Cortex of kidney (tissue), 1 donor: ENCODE measurements at places on chromosomes 7 and 10.

- DNase-seq: no peak
These were observed 108.1 kb downstream of the GRID1 start for GRCh38 chr10:86258499-86258898.

- DNase-seq: no peak
These were observed 4.5 kb downstream of the MBL2 start for GRCh38 chr10:52768001-52768532.

GRCh38 chr10:51230887-51231585 lies 156.7 kb downstream of the PRKG1 start:
- no peak for DNase-seq

DNA sequence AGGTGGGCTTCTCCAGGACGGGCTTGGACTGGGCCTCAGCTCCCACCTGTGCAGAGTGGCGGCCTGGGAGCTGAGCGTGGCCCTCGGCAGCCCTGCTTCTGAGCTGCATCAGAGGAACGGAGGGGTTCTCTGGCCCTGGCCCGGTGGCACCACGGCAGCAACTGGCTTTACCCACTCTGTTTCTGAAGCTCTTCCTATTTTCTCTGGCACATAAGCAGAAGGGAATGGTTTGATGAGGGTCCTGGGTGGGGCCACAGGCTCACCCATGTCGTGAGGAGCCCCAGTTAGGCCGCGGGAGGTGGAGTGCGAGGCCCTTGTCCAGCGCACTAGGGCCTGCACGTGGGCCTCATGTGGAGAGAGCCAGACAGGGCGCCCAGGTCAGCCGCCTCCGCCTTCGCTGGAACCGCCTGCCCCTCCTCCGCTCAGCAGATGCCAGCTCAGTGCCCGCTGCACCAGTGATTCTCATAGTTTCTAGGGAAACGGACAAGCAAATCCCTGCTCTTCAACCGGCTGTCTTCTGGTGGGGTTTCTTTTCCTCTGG lies 284.0 kb downstream of the CELF2 start:
- no peak for DNase-seq

DNA sequence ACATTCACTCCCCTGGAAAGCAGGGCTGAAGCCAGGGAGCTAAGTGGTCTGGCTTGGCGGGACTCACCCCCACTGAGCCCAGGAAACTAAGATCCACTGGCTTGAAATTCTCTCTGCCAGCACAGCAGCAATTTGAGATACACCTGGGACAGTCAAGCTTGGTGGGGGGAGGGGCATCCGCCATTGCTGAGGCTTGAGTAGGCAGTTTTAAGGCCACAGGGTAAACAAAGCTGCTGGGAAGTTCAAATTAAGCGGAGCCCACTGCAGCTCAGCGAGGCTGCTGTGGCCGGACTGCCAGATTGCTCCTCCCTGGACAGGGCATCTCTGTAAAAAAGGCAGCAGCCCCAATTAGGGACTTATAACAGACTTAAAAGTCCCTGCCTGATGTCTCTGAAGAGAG lies 108.2 kb upstream of the FAM13C start:
- DNase-seq: no peak

DNA sequence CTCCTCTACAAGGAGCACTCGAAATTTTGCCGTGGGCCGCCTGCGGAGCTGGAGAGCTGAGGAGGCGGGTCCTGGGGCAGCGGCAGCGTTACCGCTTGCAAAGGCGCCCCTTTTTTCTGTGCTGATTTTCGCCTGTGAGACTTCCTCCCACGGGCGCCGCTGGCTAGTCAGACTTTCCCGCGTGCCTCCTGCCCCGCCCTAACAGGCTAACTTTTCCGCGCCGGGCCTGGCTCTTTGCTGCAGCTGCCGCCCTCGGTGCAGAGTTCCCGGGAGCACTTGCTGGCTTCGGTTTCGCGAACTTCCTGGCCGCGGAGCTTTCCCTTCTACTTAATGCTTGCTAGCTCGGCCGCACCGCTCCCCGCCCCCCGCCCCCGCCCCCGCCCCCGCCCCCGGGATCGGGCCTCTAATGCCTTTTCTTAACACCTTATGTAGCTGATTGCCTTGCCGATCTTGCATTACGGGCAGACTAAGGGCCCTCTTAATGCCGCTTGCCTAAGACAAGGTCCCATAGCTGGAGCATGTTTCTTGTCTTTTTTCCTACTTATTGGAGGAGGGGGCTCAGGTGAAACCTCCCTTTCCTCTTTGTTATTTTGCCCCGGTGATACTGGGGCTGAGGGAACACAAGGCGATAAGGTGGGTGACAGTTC lies 37.9 kb upstream of the RASGEF1A start:
- DNase-seq: no peak

- no peak for DNase-seq
These were observed 14.9 kb upstream of the MXI1 start for GRCh38 chr10:110192552-110192951.

GRCh38 chr7:87984088-87984487 lies 50.0 kb downstream of the ADAM22 start:
- DNase-seq: no peak

DNA sequence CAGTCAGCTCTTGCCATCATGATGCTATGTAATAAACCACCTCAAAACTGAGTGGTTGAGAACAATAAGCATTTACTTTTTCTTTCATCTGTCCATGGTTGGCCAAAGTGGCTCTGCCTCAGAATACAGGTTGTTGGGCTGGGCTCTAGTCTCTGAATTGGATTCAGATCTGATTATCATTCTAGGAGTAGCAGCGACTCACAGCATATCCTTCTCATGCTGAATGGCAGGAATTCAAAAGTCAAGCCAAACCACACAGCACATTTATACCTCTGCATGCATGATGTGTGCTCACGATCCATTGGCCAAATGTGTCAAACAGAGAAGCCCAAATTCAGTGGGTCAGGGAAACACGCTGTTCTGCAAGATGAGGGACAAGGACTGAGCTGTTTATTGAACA lies 13.6 kb upstream of the GALNT11 start:
- DNase-seq: no peak

DNA sequence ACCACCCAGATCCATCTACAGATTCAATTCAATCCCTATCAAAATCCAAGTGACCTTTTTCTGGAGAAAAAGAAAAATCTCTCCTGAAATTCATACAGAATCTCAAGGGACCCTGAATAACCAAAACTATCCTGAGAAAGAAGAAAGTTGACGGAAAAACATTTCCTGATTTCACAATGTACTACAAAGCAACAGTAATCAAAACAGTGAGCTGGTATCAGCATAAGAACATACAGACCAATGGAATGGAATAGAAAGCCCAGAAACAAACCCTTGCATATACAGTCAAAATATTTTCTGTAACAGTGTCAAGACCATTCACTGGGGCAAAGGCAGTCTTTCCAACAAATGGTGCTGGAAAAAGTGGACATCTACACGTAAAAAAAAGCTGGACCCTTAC lies 89.9 kb downstream of the JMJD1C start:
- DNase-seq: no peak

DNA sequence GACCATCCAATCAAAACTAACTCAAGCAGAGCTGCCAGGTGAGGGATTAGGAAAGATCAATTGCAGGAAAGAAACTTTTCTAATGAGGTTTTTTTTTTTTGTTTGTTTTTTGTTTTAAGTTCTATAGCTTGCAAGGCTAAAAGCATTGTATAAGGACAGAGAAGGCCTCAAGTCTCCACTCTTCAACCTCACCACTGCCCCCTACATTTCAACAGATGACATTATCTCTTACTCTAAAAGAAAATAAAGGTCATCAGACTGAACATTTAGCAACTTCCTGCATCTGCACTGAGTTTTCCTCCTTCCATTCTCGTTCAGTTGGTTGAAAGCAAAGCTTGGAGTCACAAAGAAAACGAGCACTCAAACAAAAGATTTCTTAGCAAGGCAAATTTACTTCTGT lies 45.2 kb upstream of the EXOC4 start:
- no peak for DNase-seq

- no peak for DNase-seq
These were observed 43.2 kb downstream of the CHST3 start for GRCh38 chr10:72007246-72007892.
